ENCODE measurements at places on chromosomes 3 and 15. TPM values are rescaled to one million over a fixed set of nuclear protein-coding genes. Genes with fewer than 3 reads are reported as not detected.
A peak's percentile ranks its signal among the peaks of the same experiment; 100 is the strongest.

CD200 gene
- 8.4 TPM for total RNA-seq

ANKRD63 gene
- total RNA-seq = not detected

COL6A5 gene
- total RNA-seq = 0.76 TPM

ATG3 gene
- 51.8 TPM for total RNA-seq

ALG1L2 gene
- not detected for total RNA-seq

NAALADL2 gene
- total RNA-seq = 1.9 TPM

TRIM42 gene
- not detected for total RNA-seq

DTX3L gene
- total RNA-seq = 18.2 TPM

SAMD7 gene
- not detected for total RNA-seq

APEH gene
- 102 TPM for total RNA-seq

MEIS2 gene
- 12.5 TPM for total RNA-seq

NR1I2 gene
- not detected for total RNA-seq

ZNF501 gene
- 6.5 TPM for total RNA-seq

KBTBD8 gene
- total RNA-seq = 1.3 TPM

SLC38A3 gene
- not detected for total RNA-seq

DNA sequence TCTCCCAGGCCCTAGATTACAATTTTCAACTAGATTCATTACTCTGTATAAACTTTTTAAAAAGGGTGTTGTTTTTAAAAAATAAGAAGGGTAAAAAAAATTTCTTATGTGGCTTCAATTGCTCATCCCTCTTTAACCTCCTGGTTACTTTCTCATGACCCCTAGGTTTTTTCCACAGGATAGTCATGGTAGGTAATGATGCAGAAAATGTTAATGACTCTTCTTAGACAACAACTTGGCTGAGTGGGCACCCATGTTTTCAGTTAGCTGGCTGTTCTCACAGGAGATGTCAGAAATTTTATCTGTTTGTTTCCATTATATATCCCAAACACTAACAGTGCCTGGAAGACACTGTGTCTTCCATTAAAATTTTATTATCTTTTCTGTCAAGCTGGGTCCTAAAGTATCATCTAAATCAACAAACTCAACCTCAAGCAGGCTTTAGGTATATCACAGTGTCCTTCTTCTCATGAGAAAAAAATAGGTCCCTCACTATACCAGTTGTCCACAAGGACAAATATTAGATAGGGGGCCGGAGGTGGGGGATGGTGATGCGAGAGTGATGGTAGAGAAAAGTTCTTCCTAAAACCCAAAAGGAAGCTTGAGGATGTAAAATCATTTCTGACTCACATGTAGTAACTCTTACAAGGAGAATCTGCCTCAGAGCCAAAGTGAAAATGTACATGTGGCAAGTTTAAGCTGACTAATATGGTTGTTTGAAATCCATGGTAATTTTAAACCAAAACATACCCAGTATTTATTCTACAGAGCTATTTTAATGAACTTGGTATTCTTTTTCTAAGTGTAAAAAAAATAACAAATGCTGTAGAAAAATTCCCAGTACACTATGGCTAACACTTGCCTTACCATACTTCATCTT lies 43.3 kb downstream of the PLOD2 start:
- no peaks in the 10 kb centered on the region for H3K4me1 ChIP-seq
- H3K4me3 ChIP-seq = no peak overlapping the region
- no peak for DNase-seq
- H3K36me3 ChIP-seq = no peaks in the 10 kb centered on the region
- no peaks in the 10 kb centered on the region for H3K27me3 ChIP-seq

GRCh38 chr3:50605901-50606326 lies 5.7 kb downstream of the CISH start:
- H3K4me3 ChIP-seq = peak overlapping the region; percentile 6
- DNase-seq = no peak
- no peaks in the 10 kb centered on the region for H3K27me3 ChIP-seq
- H3K4me1 ChIP-seq = peaks cover 77% of the 10 kb centered on the region

DNA sequence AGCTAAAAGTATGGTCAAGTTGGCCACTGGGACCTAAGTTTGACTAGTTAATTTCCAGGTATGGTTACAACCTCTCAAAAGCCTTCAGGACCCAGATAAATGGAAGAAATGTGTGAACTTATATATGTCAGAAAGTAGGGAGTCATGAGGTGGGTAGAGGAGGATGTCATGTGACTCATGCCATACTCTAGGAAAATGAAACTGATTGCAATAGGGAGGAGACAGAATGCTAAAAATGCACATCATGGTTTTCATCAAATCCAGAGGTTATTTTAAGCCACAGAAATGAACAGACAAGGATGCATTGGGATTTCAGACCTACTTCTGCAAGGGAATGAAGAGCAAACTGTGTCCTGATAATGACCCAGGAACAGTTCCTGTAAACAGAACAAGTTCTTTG lies 310.0 kb downstream of the EDEM1 start:
- H3K27me3 ChIP-seq = no peaks in the 10 kb centered on the region
- DNase-seq = no peak
- H3K27ac ChIP-seq = no peak overlapping the region
- no peaks in the 10 kb centered on the region for H3K36me3 ChIP-seq
- no peaks in the 10 kb centered on the region for H3K4me1 ChIP-seq

DNA sequence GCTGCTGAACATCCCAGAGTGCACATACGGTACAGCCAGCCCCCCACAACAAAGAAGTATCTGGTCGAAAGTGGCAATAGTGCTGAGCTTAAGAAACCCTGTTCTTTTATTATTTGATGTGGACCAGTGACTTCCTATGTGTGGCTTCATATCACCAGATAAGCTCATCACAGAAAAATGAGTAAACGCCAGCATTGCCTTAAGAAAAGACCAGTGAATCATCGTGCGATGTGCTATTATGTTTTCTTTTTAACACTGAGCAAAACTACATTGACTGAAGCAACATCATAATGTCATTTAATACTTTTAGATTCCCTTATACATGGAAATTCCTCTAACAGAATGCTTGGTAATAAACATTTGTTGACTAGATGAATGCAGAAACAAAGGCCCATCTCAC lies 45.2 kb upstream of the ARRDC4 start:
- no peak overlapping the region for H3K27ac ChIP-seq
- H3K4me3 ChIP-seq = no peak overlapping the region
- H3K27me3 ChIP-seq = peaks cover 12% of the 10 kb centered on the region

DNA sequence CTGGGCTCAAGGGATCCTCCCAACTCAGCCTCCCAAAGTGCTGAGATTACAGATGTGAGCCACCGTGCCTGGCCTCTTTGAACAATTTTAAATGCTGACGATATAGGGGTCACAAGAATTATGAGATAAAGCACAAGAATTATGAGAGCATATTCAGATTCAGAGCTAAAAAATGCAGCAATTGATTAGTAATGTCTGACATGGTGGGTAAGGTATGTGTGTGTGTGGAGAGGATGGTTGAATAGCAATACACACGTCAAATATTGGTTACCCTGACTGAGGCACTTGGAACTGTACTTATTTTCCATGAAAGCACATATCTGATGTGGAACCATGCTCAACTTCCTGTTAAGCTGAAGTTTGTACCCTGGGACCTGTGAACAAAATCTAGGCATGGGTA lies 115.6 kb downstream of the EOMES start:
- no peaks in the 10 kb centered on the region for H3K27me3 ChIP-seq
- H3K27ac ChIP-seq = no peak overlapping the region
- H3K36me3 ChIP-seq = no peaks in the 10 kb centered on the region
- DNase-seq = no peak
- H3K4me3 ChIP-seq = no peak overlapping the region

GRCh38 chr3:86029590-86029989 lies 961.4 kb downstream of the VGLL3 start:
- no peak overlapping the region for H3K4me3 ChIP-seq
- H3K36me3 ChIP-seq = no peaks in the 10 kb centered on the region
- no peak overlapping the region for H3K27ac ChIP-seq
- no peaks in the 10 kb centered on the region for H3K27me3 ChIP-seq

- peak overlapping the region; percentile 47 for H3K27ac ChIP-seq
- H3K36me3 ChIP-seq = no peaks in the 10 kb centered on the region
- no peaks in the 10 kb centered on the region for H3K27me3 ChIP-seq
- peaks cover 23% of the 10 kb centered on the region for H3K4me1 ChIP-seq
- no peak for DNase-seq
Measured at GRCh38 chr3:187264021-187264420, 27.5 kb downstream of the MASP1 start.

DNA sequence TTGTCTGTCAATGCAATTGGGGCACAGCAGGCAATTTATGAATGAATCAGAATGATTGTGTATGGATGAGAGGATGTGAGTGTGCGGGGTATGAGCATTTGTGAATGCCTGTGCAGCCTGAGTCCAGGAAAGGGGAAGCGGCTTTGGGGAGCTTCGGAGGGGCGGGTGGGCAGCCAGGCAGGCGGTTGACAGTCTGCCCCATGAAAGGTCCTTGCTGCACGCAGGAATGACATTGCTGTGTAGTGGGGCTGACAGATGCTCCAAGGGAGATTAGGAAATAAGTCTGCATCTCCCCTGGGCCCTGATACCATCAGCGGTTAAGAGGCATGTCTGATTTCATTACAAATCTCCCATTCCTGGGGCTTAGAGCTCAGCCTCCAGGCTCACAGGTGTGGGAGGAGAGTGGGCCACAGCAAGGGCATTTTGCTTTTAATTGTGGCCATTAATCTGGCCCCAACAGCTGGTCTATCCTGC lies 26.4 kb upstream of the TSPAN3 start:
- H3K36me3 ChIP-seq = no peaks in the 10 kb centered on the region
- H3K4me1 ChIP-seq = no peaks in the 10 kb centered on the region
- H3K27ac ChIP-seq = no peak overlapping the region
- H3K4me3 ChIP-seq = no peak overlapping the region

DNA sequence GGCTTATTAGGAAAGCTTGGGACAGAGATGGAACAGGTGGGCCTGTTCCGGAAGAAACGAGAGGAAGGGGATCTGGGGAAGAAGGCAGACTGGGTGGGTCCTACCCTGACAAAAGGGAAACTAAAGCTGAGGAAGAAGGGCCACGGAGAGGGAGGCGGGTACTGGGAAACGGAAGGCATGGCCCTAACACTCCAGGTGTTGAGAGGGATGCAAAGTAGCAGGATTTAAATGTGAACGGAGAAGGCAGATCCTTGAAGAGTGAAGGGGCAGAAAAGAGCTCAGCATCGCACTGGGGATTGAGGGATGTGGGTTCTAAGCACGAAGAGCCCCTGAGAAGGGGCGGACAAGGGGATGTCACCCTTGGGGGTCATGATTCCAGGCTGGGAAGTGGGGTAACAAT lies 735 bp downstream of the STIMATE start:
- DNase-seq = no peak
- no peaks in the 10 kb centered on the region for H3K36me3 ChIP-seq
- peaks cover 13% of the 10 kb centered on the region for H3K4me1 ChIP-seq
- H3K27me3 ChIP-seq = no peaks in the 10 kb centered on the region

GRCh38 chr3:51099794-51100535 lies 285.1 kb upstream of the MANF start:
- DNase-seq = no peak
- no peak overlapping the region for H3K27ac ChIP-seq
- H3K4me3 ChIP-seq = no peak overlapping the region

- H3K36me3 ChIP-seq = no peaks in the 10 kb centered on the region
- H3K4me1 ChIP-seq = no peaks in the 10 kb centered on the region
- no peaks in the 10 kb centered on the region for H3K27me3 ChIP-seq
- DNase-seq = no peak
- H3K27ac ChIP-seq = no peak overlapping the region
Measured at GRCh38 chr3:176554264-176554663, 643.0 kb downstream of the TBL1XR1 start.

- H3K27ac ChIP-seq = no peak overlapping the region
- H3K4me1 ChIP-seq = no peaks in the 10 kb centered on the region
- H3K27me3 ChIP-seq = no peaks in the 10 kb centered on the region
- no peak overlapping the region for H3K4me3 ChIP-seq
- H3K36me3 ChIP-seq = no peaks in the 10 kb centered on the region
- no peak for DNase-seq
Measured at GRCh38 chr3:170565495-170565894, 20.4 kb downstream of the SLC7A14 start.

DNA sequence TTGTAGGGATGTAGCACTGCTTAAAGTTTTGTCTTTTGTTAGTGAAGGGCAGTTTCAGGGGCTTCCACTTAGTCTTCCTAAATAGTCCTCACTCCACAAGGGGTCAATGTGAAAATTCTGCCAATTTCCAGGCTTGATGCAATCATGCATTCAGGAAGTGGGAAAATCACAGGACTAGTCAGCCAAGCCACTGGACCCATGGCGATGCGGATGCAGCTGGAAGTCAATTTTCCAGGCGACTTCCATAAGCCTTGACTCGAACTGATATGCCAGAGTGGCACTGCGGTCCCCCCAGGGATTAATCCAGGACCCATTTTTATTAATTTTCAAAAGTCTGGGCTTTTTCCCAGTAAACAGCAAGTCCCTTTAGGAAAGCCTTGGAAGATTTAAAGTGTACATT lies 26.1 kb downstream of the GBE1 start:
- H3K4me1 ChIP-seq = no peaks in the 10 kb centered on the region
- no peak overlapping the region for H3K4me3 ChIP-seq
- H3K27ac ChIP-seq = no peak overlapping the region
- DNase-seq = no peak
- H3K27me3 ChIP-seq = no peaks in the 10 kb centered on the region
- no peaks in the 10 kb centered on the region for H3K36me3 ChIP-seq

DNA sequence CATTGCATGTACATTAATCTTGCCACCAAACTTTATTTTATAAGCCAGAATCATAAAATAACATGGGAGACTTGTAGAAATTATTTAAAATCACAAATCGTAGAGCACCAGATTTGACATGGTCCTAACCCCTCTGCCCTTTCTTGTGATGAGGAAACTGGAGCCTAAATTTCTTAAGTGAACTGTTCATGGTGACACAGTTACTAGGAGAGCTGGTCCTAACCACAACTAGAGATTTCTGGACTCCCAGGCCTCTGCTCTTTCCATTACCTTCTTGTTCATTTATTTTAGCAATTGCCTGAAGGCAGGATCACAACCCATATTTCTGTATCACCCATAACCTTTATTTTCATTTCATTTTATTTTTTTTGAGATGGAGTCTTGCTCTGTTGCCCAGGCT lies 352.5 kb downstream of the LPP start:
- H3K4me1 ChIP-seq = no peaks in the 10 kb centered on the region
- no peaks in the 10 kb centered on the region for H3K36me3 ChIP-seq
- no peak overlapping the region for H3K4me3 ChIP-seq
- DNase-seq = no peak
- H3K27me3 ChIP-seq = no peaks in the 10 kb centered on the region

- H3K27ac ChIP-seq = no peak overlapping the region
- DNase-seq = no peak
- H3K36me3 ChIP-seq = no peaks in the 10 kb centered on the region
- H3K4me3 ChIP-seq = no peak overlapping the region
- no peaks in the 10 kb centered on the region for H3K4me1 ChIP-seq
Measured at GRCh38 chr3:60514085-60514649, 737.1 kb downstream of the FHIT start.

GRCh38 chr3:100045696-100046095 lies 68.6 kb downstream of the FILIP1L start:
- H3K4me1 ChIP-seq = peaks cover 12% of the 10 kb centered on the region
- no peaks in the 10 kb centered on the region for H3K27me3 ChIP-seq
- H3K4me3 ChIP-seq = no peak overlapping the region
- H3K27ac ChIP-seq = no peak overlapping the region
- H3K36me3 ChIP-seq = no peaks in the 10 kb centered on the region
- DNase-seq = peak; percentile 1

GRCh38 chr15:50881121-50882048 lies 27.1 kb upstream of the AP4E1 start:
- H3K4me3 ChIP-seq = no peak overlapping the region
- H3K27me3 ChIP-seq = no peaks in the 10 kb centered on the region

Measured in esophagus squamous epithelium (tissue), 5 donors.